NCI-H2227 treated with DMSO at 0.1 percent for 48 hours (cell line): ENCODE measurements at places on chromosomes 16 and 17.
A peak's percentile ranks its signal among the peaks of the same experiment; 100 is the strongest.

- DNase-seq = no peak
These were observed 27.5 kb downstream of the OMG start for GRCh38 chr17:31269578-31269983.

- DNase-seq = no peak
These were observed 33.5 kb upstream of the SREBF1 start for GRCh38 chr17:17870247-17870646.

DNA sequence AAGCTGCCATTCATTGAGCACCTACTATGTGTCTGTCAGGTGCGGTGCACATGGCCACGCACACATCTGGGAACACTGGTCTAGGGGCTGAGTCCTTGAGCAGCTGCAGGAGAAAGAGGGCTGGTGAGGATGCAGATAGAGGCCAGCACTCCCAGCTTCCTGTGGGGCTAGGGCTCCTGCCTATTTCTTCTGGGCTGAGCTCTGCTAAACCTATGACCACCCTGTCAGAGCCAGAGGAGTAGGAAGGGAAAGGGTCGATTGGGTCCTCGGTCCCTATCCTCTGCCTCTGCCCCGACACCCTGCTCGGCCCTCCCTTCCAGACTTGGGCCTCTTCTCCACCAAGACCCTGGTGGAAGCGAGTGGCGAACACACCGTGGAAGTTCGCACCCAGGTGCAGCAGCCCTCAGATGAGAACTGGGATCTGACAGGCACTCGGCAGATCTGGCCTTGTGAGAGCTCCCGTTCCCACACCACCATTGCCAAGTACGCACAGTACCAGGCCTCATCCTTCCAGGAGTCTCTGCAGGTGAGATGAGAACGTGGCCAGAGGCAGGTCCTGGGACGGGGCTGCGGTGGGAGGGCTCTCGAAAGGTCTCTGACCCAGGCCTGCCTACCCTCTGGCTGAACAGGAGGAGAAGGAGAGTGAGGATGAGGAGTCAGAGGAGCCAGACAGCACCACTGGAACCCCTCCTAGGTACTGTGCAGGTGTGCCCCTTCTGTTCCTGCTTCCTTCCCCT is 4.0 kb upstream of the TMEM88 start:
- DNase-seq = no peak

DNA sequence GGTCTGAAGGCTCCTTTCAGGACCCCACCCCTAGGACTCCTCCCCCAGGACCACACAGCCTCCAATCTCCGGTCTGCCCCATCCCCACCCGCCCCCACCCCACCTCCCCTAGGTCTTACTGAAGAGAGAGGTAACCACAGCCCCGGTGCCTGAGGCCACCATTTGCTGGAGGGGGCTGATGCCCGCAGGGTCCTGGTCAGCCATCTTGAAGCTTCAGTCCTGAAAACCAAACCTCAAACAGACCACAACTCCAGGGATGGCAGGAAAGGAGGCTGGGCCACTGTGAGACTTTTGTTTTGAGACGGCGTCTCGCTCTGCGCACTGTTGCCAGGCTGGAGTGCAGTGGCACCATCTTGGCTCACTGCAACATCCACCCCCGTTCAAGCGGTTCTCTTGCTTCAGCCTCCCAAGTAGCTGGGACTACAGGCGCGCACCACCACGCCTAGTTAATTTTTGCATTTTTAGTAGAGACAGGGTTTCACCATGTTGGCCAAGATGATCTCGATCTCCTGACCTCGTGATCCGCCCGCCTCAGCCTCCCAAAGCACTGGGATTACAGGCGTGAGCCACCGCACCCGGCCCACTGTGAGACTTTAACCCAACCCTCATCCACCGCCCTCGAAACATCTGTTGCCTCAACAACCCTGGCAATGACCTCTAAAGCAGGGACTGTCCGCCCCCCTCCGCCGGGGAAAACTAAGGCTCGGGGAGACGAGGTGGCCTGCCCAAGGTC is 1.1 kb downstream of the SLC25A39 start:
- DNase-seq = no peak

GRCh38 chr16:25106567-25107465 is 4.7 kb upstream of the LCMT1 start:
- peak; percentile 69 for DNase-seq
